ENCODE measurements at places on chromosomes 1 and 21.

- no peak for DNase-seq
Observed at GRCh38 chr1:212504171-212504803, 71.6 kb downstream of the NENF start.

GRCh38 chr1:94399453-94399852 lies 18.7 kb upstream of the ABCD3 start:
- DNase-seq, result no peak

- no peak for DNase-seq
Observed at GRCh38 chr1:23533246-23534023, 2.4 kb upstream of the E2F2 start.

- DNase-seq, result no peak
Observed at GRCh38 chr1:6397844-6398441, 4.4 kb upstream of the ACOT7 start.

DNA sequence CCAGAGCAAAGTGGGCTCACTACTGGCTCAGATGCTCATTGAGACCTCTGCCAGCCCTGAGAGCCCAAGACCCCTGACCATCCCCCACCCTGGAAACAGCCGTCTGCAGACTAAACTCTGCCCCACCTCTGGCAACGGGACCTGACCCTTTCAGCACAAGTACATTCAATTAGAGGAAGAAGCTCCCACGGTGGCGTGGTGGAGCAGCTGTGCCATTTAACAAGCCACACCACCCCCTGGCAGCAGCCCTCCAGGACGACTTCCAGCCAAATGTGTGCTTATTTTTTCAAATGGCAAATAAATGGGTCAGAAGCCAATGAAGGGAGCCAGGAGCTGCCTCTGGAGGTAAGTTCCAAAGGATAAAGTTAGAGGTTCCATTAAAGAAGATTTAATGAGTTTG lies 226.7 kb downstream of the NPHP4 start:
- no peak for DNase-seq

DNA sequence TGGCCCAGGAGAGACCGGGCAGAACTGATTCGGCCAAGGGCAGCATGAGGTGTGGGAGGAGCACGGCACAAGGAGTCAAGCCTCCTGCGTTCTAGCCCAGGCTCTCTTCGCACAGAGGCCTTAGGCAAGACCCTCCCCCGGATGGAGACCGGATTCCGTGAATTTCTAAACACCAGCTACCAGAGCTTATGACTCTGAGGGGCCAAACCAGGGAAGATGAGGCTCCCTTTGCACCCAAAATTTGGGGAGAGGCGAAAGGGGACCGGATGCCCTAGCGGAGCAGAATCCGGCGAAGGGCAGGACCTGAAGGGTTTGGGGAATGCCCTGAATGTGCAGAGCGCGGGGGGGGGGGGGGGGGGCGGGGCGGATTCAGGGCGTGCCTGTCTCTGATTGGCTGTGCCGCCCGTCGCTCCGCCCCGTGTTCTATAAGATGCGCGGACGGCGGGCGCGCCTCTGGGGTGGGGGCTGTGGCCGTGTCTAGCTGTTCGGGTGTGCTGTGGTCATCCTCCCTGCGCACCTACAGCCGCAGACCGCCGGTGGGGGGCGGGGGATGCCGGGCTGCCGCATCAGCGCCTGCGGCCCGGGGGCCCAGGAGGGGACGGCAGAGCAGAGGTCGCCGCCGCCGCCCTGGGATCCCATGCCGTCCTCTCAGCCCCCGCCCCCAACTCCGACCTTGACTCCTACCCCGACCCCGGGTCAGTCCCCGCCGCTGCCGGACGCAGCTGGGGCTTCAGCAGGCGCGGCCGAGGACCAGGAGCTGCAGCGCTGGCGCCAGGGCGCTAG lies at the start of gene TRNP1:
Gene TRNP1, plus strand, starts transcription at position 456 of the 783 bp plus-strand sequence. Its CDS starts 95 bp downstream, at position 551.
- no peak for DNase-seq

DNA sequence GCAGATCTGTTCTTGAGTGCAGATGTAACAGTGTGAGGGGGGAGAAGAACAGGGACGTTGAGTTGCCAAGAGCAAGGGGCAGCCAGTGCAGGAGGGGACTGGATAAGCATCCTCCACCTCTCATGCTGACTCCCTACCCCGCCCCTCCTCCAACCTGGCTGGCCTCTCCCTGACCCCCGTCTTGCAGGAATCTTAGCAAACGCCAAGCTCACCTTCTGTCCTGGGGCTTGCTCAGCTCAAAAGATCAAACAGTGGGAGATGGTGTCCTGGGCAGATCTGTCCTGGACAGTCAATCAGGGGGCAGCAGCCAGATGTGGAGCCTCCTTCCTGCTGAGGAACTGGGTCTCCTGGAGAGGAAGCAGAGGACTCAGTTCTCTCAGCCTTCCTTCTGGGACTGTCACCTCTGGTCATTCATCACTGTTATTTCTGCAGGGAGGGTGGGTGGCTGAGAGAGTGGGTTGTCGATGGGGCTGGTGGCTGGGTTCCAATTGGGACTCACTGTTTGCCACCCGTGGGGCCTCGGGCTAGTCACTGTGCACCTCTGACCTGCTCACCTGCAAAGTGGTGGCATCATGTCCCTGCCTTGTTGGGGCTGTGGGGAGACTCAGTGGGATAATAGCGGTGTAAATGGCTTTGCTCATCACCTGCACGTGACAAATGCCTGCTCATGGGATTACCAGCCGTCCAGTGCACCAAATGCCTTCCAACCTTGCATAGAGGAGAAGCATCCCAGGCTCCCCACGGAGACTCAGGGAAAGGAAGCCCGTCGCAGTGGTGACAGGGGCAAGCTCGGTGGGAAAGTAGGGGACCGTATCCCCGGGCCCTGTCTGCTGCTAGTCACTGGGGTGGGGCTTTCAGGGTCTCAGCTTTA lies 154.4 kb downstream of the PTPRU start:
- DNase-seq, result no peak

Measured in urinary bladder (tissue), 4 donors.